ENCODE measurements at places on chromosomes 3 and 15.

DNA sequence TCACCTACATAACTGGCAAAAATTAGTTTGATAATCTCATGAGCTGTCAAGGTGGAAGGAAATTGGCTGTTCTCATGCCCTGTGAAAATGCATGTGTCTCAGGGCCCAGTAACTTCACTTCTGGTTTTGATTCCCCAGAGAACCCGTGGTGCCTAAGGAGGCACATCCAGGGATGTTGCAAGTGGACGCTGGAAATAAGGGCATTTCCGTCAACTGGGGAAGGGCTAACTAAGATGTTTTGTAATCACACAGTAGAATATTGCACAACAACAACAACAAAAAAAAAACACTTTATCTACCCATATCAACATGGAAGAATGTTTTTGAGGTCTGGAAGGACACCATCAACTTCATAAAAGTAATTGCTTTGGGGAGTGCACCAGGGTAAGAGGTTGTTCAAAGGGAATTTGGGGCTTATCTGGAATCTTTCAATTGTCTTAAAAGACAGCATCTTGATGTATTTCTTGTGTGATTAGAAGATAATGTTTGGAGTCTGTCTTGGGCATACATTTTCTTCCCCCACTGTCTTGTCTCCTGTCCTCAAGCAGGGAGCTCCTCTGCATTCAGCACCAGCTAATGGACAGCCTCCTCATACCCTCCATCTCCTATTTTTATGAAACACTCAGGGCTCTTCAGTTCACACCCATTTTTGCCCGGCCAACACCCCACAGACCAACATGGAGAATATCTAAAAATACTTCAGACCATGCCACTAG is 37.2 kb upstream of the PRR20G start:
- no peak for DNase-seq

DNA sequence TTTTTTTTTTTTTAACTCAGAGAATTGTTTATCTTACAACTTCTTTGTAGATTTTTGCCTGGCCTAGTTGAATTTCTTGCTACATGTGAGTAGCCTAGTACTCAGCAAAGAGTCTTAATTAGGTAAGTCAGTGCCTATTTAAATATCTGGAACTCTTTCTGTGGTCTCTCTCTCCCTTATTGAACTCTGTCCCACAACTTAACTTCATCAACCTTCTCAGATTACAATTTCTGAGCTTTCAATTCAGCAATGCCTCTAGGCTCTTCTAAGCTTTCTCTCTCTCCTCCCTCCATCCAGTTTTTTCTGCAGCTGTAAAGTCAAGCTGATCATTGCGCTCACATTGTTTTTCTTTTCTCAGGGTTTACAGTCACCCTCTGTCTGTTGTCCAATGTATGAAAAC is 517.6 kb upstream of the ROBO1 start:
- no peak for DNase-seq

DNA sequence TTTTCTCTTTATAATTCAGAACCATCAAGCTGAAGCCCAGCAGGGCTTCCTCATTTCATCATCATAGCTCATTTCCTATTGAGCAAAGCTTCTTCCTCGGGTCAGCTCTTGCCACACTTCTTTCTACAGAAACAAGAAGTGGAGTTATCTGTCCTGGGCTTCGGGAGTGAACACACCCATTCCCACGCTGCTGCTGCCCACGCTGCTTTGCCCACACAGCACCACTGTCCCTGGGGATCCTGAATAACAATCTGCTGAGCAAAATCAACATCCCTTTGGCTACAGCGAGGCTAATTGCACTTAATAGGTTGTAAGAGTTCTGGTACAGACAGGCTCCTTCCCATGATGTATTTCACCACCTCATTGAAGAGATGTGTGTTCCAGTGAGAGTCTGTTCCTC is 23.7 kb downstream of the CEP19 start:
- DNase-seq: no peak

- DNase-seq: no peak
Observed at GRCh38 chr3:168612671-168613070, 516.9 kb upstream of the GOLIM4 start.

- DNase-seq: no peak
Observed at GRCh38 chr15:87489902-87490665, 766.5 kb downstream of the NTRK3 start.

DNA sequence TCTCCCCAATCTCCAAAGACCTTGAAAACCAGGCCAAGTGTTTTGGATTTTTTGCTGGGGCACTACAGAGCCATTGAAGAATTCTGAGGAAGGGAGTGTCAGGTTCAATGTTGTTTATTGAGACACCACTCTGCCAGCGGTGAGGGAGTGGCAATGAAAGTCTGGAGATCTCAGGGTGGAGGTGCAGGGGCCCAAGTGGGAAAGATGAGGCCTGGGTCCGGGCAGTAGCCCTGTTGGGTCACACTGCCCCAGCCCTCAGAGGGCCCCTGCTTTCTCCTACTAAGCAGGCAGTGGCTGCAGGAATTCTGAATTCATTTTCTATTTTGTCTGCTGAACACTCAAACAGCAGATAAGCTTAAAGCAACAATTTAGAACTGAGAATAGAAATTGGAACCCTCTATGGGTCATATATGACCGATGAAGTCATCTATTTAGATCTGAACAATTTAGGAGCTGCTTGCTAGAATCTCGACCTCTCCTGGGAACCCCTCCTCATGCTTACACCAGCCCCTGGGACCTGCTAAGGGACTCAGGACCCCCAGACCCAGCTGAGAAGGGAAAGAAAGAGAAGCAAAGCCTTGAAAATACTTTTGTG is 17.9 kb downstream of the HRH1 start:
- DNase-seq: no peak

DNA sequence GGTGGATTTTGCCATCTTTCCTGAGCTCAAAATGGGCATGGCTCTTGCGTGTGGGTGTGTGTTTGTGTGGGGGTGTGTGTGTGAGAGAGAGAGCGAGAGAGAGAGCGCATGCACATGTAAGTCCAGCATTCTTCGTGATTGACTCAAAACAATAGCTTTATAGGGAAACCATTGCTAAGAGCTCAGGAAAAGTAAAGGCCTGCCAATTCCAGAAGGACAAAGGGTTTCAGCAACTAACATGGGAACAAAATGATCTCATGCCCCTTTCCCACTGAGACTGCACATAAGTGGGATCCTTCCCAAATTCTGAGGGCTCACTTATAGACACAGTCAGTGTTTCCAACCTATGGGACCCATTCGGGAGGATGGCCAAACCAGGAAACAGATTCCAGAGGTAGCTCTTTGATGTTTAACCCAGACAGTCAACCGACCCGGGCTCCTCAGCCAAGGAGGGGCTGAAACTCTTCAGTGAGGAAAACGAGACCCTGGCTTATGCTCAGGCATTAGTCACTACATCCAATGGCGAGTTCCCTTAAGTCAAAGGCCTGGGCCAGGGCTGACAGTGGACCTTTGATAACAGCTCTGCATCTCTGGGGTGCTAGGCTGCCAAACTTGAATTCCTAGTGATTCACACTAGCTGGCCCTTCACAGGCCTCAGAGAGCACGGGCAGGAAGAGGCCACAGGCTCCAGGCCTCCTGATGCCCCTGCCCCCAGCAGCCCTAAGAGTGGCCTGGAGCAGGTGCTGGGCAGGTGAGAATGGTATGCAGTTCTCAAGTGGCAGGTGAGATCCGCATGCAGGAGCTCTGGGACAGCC is 305.0 kb upstream of the C2CD4B start:
- no peak for DNase-seq

GRCh38 chr3:64244011-64244942 is 19.0 kb upstream of the PRICKLE2 start:
- no peak for DNase-seq

- no peak for DNase-seq
Observed at GRCh38 chr3:66933233-66933632, 64.9 kb upstream of the KBTBD8 start.

DNA sequence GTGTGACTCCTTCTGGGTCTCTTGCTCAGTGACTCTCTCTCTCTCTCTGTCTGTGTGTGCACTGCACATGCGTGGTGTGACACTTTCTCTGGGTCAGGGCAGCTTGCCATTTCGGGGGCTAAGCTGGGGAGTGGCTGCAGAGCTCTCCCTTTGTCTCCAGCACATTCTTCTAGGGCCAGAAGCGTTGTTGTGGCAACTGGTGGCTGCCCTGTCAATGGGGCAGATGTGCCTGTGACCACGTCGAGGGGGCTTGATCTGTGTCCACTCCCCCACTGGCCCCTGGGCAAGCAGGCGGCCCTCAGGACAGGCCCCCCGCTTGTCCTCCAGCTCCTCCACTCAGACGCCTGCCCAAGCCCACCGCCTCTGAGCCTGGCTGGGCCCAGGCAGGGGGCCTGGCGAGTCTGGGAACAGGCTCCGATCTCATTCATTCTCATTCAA is 67.8 kb downstream of the WNT7A start:
- no peak for DNase-seq

DNA sequence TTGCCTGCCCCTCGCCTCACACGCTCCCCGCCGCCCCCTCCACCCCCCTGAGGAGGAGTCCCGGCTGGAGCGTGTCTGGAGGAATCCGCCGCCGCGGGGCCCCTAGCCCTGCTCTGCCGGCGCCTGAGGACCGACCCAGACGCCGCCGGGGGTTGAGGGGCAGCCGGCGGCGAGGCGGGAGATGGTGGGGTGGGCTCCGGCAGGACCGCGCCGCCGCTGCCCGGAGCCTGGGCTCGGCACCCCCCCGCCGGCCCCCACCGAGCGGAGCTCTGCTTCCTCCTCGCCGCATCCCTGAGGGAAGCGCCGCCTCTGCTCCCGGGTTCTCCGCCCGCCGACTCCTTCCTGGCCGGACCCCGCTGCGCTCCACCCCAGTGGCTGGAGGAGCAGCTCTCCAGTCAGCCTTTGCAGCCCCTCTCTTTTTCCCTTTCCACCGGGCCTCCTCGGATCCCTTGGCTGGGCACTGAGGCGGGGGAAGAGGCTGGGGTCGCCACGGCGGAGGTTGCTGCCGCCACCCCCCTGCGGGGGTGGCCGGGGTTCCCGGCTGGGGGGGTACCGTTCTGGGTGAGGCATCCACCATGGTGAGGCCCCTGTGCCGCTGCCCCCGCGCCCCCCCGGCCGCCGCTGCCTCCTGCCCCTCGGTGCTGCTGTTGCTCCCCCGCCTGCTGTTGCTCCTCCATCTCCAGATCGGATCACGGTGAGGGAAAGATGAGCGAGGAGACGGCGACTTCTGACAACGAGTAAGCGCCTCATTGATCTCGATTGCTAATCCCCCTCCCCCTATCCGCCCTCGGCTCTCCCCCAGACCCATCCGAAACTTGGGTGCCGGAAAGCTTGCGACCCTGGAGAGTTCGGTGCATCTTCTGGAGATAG is at the start of gene SPRED1:
TSS of gene SPRED1 (plus strand) at position 356 of the 870 bp plus-strand sequence. CDS start at position 706, 350 bp downstream.
- peak; percentile 44 for DNase-seq

DNA sequence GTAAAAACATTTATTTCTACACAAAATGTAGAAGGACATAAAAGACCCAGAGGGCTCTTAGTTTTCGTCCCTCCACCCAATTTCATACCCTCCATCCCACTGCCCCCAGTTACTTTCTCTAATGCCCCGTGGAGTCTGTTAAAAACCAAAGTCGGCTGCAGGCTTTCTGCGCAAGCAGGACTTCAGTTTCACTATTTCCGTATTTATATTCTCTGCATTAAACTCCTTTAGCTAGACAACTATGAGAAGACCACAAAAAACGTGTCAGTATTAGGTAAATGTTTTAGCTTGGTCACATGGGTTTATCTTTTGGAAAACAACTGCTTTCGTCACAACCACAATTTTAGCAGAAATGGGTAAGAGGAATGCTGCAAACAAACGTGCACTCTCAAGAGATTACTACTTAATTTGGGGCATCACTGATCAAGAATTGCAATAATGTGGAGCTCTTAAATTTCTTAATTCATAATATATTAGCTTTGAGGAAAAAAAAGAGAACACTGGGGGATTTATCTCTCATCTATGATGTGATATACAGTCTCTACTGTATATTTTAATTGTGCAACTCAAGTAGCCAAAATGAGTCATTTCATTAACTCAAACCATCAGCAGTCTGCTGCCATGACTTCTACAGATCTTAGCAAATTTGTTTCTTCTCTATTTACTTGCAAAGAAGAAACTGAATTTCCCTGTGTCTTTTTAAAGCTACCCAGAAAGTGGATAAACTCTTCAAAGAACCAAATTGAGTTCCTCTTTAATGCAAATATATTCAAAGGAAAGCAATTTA is 740 bp upstream of the NSMCE3 start:
- DNase-seq: peak; percentile 11

DNA sequence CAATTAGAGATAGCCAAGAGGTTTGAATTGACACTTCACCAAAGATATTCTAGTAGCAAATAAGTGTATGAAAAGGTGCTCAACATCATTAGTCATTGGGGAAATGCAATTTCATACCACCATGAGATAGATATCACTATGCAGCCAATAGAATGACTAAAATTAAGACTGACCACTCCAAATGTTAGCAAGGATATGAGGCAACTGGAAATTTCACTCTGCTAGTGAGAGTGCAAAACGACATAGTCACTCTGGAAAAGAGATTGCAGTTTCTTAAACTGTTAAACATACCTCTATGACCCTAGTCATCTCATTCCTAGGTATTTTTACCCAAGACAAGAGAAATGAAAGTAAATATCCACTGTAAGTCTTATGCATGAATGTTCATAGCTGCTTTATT is 27.6 kb upstream of the SLC6A11 start:
- no peak for DNase-seq

DNA sequence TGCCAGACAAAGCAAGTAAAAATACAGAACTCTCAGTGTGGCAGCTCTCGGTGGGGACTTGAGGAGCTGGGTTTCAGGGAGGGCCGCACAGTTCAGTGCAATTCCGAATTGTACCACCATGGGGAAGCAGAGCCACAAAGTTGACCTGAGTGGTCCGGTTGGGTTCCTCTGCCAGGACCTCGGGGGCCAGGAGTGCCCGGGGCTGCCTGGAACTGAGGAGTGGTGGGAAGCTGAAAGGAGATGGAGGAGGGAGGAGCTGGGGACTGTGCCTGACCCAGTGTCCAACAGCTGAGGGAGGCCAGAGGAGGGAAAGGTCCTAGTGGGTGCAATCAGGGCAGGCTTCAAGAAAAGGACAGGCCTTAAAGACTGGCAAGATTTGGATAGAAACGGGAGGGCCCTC is 32.2 kb upstream of the TRH start:
- peak; percentile 66 for DNase-seq

DNA sequence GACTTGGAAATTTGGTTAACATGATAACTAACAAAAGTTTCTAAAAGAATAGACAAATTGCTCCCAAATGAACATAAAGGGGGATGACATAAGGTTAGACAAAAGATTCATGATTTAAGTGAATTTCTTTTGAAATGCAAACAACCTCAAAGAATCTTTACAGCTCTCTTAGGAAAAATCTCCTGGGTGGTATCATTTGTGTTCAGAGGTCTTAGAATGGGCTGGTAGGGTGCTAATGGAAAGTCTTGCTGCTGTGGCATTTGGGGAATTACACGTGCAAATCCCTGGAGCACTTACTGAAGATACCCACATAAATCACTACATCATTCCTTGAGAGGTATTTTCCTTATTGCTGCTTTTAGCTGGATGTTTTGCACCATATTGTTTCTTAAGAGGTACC is 14.4 kb upstream of the ROBO2 start:
- no peak for DNase-seq

Data from activated CD8-positive, alpha-beta T cell treated with anti-CD3 and anti-CD28 coated beads for 36 hours (primary cell).